ENCODE measurements at places on chromosomes 4 and X. TPM values are rescaled to one million over a fixed set of nuclear protein-coding genes. Genes with fewer than 3 reads are reported as not detected.

FGD1 gene
- total RNA-seq: 3.7 TPM

VCX3B gene
- total RNA-seq: not detected

CT47B1 gene
- not detected for total RNA-seq

ADH7 gene
- not detected for total RNA-seq

SLC10A7 gene
- total RNA-seq: 19.3 TPM

SPP1 gene
- total RNA-seq: 45.4 TPM

F11 gene
- 24.7 TPM for total RNA-seq

XG gene
- 0.64 TPM for total RNA-seq

NUDT10 gene
- not detected for total RNA-seq

TRIML2 gene
- total RNA-seq: not detected

MAGEA12 gene
- total RNA-seq: not detected

UGT2B17 gene
- total RNA-seq: not detected

SYTL4 gene
- total RNA-seq: 16.4 TPM

C4orf33 gene
- total RNA-seq: 10.4 TPM

RAI2 gene
- 32.1 TPM for total RNA-seq

MAGEE2 gene
- total RNA-seq: not detected

TMEM35A gene
- total RNA-seq: 1.5 TPM

FATE1 gene
- total RNA-seq: not detected

ANXA3 gene
- total RNA-seq: 182 TPM

GAGE2A gene
- not detected for total RNA-seq

MAGED4B gene
- 6.1 TPM for total RNA-seq

RHOXF1 gene
- 0.72 TPM for total RNA-seq

ERAS gene
- total RNA-seq: not detected

TMEM144 gene
- 15.5 TPM for total RNA-seq

CXCL9 gene
- 1.4 TPM for total RNA-seq

IL2RG gene
- total RNA-seq: 20.8 TPM

MGAT4D gene
- not detected for total RNA-seq

CRMP1 gene
- total RNA-seq: 6.1 TPM

IQCM gene
- total RNA-seq: not detected

SCML1 gene
- total RNA-seq: 12.3 TPM

ETDA gene
- not detected for total RNA-seq

HS6ST2 gene
- 0.87 TPM for total RNA-seq

HDAC6 gene
- total RNA-seq: 94.2 TPM

CABS1 gene
- total RNA-seq: not detected

FOXO4 gene
- 31.6 TPM for total RNA-seq

TCP11X2 gene
- total RNA-seq: not detected

DRD5 gene
- not detected for total RNA-seq

PRPS2 gene
- total RNA-seq: 25.5 TPM

SULT1E1 gene
- total RNA-seq: 1.4 TPM

PAGE5 gene
- total RNA-seq: not detected

FREM3 gene
- total RNA-seq: 0.78 TPM

RNF212 gene
- 6.9 TPM for total RNA-seq

SMAD1 gene
- 23.9 TPM for total RNA-seq

CSAG2 gene
- not detected for total RNA-seq

USP38 gene
- total RNA-seq: 25.7 TPM

CXCR3 gene
- 1.6 TPM for total RNA-seq

JCHAIN gene
- total RNA-seq: 99.1 TPM

PASD1 gene
- total RNA-seq: not detected

PPBP gene
- total RNA-seq: 3.4 TPM

NUP62CL gene
- 0.78 TPM for total RNA-seq

IL3RA gene
- 43.0 TPM for total RNA-seq

EGF gene
- total RNA-seq: 2.4 TPM

All from upper lobe of right lung (tissue), 1 donor.